ENCODE measurements at places on chromosomes 2 and 18.

DNA sequence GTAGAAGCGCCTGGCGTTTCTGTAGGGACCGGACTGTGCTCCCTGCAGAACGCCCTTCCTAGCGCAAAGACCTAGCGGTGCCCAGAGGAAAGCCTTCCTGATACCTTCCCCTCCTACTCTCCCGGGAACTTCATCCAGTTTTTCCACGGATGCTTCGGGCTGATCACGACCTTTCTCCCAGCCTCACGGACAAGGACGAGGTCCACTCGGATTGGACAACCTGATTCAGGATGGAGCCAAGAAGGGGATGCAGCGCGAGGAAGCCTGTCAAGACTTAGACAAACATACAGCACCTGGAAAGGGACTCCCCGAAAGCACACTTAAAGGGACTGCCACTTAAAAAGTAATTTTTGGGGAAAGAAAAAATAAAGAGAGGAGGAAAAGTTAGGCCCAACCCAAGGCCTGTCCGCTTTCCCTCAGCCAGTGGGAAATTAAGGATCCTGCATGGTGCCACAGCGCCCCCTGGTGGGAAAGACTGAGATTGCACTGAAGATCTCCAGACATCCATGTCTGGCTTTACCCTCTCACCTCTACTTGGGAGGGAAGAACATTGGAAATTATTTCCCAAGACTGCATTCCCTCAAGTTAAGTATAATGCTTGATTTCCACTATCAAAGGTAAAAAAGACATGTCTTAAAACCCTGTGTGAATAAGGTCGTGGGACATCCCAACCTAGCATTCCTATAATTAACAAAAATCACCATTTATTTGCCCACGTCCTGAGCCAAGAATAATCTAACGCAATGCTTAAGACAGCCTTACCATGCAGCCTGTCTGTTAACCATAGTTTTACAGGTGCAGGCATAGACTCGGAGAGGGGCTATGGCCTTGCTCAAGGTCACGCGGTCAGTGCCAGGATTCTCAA lies 13.4 kb upstream of the COPS8 start:
- peak; percentile 19 for DNase-seq

- no peak for DNase-seq
These were observed 188.3 kb downstream of the TWIST2 start for GRCh38 chr2:239035997-239036731.

DNA sequence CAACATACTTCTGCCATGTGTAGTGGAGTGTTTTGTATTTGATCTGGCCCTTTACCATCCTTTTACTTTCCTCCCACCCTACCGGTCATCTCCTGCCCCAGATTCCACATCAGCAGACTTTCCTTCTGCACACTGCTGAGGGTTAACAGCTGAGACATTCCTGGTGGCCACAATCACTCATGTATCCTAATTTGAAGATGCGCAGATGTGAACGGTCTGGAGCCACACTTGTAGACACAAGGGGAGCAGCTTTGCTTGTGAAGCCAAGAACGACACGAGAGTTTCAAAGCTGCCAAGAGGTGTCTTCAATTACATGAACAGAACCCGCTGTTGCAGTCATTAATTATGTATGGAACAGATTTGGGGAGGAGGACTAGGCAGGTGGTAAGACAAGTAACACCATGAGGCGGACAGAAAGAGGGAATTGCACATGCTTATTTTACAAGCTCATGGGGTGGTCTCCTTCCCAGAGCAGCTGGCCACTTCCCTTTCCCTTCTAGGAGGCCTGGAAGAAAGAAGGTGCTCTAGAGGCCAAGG lies 260.7 kb upstream of the KLHL29 start:
- DNase-seq, result peak; percentile 82

DNA sequence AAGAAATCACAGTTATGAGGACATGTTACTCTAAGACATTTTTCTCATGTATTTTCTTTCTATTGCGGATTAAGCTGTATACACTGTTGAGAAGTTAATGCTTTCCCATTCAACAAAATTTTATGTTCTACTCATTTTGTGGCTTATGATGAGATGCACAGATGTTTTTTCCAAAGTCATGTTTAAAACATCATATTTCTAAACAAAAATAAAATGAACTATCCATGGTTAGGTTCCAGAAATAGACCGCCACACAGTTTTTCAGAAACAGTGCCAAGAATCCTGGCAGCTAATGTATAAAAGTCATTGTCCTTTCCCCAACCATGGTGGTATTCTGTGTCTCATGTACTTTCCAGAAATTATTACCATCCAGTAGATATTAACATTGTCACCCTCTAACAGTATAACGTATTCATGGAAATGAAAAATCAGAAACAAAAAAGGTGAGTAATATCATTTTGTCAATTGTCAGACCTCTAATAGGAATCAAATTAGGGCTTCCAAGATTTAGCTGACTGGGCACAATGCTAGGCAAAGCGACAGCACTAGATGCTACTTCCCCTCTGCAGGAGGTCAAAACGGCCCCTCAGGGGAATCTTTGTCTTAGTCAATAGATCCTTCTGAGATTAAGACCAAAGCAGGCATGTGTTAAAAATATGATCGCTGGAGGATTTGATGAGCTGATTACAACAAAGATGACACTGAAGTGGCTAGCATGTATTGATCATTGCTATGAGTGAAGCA lies 54.4 kb upstream of the ZNF397 start:
- DNase-seq, result no peak

GRCh38 chr2:113248997-113249770 lies 29.5 kb downstream of the PAX8 start:
- DNase-seq, result peak; percentile 63

DNA sequence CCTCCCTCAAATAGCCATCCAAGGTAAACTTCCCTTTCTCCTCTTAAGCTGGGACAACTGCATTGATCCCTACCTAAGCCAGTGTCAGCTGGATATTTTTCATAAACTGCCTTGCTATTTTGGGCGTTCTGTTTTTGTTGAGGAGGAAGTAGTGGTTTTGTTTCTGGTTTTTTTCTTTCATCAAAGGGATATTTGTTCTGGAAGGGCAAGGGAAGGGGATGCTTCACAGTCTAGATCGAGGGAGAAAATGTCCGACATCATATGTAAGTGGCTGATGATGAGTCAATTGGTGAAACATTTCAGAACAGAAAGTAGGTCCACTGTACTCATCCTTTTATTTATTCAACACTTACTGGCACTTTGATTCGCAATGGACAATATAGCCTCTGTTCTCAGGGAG lies 31.0 kb downstream of the TANC1 start:
- DNase-seq, result no peak

DNA sequence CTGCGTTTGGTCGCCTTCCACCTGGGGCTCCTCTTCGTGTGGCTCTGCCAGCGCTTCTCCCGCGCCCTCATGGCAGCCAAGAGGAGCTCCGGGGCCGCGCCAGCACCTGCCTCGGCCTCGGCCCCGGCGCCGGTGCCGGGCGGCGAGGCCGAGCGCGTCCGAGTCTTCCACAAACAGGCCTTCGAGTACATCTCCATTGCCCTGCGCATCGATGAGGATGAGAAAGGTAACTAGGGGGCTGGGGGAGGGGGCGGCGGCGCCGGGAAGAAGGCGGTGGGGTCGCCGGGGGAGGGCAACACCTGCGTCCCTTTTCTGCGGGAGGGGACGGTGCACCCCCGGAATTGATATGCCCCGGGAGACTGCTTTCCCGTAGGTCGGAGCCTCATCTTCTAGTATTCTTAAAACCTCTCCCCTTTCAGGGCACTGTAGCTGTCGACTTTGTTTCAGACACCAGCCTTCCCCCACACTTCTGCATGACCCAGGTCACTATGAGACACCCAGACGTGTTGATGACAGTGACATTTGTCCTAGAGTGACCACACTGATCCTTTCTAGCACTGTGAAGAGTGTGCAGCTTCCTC lies 755 bp downstream of the SPAST start:
- DNase-seq, result peak; percentile 51

GRCh38 chr18:57131782-57132181 lies 15.1 kb upstream of the BOD1L2 start:
- DNase-seq, result no peak

DNA sequence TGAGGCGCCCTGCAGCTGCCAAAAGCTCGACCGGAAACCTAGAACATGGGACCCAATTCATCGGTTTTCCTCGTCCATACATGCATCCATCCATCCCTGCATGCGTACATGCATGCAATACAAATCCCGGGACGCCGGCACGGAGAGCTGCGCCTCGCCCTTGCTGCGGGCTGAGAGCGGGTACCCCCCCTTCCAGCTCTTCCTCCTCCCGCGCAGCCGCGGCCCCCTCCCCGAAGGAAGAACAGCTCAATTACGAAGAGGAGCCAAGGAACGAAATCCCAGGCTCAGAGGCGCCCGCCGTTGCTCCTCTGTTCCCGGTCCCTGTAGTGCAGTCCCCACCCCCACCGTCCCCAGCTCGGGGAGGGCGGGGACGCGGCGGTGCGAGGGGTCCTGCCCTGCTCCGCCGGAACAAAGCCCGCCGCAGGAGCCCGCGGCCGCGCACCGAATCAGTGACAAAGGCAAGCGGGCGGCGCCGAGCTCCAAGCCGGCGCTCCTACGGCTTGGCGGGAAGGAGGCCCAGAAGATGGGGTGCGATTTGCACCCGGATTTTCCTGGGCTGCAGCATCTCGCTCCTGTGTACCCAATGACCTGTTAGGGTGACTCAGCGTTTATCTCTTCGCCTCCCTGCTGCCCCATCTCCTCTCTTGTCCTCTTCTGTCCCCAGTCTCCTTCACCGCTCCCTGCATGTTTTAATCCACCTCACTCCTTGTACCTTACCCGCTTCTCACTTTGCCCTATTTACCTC lies 8.9 kb upstream of the POU3F3 start:
- DNase-seq, result no peak

DNA sequence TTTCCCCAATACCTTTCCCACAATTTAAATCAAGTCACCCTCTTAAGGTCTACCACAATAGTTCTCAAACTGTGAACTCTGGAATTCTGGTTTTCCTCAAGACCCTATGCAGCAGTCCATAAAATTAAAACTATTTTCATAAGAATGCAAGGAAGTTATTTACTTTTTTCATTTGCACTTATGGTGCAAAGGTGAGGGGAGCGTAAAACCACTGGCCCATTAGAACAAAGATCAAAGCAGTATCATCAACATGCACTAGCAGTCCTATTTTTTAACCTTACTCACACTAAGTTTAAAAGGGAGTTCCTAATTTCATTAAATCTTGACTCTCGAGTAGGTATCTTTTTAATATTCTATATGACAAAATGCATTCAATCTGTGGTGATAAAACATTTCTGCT lies 85.3 kb downstream of the MEMO1 start:
- no peak for DNase-seq

DNA sequence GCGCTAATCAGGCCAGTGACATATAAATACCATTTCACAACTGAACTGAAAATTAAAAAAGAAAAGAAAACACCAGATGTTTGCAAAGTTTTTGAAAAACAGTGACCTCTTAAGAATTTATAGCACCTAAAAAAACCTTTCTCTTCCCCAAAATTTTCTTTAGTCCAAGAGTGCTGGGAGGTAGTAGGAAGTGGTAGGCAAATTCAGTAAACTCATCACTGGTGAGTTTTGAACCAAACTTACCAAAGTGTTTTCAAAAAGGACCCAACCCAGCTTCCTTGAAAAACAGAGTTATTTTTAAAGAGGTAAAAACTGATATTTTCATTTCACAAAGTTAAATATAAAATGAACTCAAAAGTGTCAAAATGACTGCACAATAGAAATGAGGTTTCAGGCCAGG lies 90.4 kb downstream of the TMEM247 start:
- DNase-seq, result no peak

GRCh38 chr2:33321236-33321771 lies 155.1 kb upstream of the RASGRP3 start:
- DNase-seq, result no peak

DNA sequence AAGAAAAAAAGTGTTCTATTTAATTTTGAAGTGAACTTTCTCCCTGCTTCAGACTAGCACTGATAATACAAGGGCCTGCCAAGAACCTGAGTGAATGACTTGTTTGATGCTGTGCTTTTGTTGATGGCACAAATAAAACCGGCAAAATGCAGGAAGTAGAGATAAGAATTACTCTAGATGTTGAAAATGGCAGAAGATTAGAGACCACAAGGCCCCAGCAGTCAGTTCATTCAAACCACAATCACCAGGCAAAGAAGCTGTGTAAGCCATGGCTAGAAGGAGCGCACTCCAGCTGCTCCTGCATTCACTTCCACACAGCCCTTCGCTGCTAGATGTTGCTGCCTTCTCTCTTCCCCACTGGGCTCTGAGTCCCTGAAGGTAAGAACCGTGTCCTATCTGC lies 297.1 kb downstream of the AGPS start:
- no peak for DNase-seq

DNA sequence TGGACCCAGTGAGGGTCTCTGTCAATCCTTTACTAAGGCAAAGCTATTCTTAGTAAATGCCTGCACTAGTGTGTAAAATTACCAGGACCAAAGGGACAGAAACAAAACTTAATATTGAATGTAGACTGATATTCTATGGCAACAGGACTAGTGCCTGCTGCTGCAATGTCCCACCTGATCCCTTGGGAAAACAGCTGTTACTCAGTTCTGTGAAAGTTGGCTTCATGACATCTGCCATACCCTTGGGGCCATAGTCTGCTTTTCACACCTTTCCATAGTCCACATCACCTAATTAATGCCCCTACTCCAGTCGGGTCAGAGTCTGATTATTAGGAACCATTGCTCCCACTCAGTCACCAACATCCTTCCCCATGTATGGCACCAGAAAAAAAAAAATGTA lies 14.5 kb downstream of the DNAJC27 start:
- peak; percentile 95 for DNase-seq

DNA sequence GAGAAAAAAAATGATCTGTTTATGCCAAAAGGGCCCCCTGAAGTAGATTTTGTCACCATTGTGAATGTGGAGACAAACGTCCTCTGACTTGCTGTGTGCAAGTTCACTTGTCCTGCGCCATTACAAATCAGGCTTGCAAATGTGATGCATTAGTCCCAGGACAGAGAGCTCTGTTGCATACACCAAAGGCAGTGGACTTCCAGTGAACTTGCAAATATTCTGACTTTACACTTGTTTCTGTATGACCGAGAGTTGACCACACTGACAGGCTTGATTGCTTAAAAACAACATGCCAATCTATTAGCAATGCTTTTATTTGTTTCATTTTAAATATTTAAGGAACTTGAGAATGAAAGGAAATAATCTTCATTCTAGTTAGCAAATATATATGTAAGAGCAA lies 293.2 kb downstream of the PLCL1 start:
- no peak for DNase-seq

DNA sequence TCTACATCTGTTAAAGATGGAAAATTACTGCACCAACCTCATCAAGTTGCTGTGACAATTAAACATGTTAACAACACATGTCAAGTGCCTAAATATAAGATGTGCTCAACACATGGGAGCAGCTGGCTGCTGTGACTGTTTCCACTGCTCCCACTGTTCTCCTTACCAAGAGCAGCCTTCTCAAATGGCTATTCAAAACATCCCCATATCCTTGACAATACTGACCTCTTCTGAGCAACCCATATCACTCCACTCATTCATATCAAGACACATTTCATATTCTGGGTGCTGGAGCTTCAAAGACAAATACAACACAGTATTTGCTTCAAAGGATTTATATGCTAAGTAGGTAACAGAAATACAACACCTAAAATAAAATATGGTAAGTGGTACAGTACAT lies 60.3 kb downstream of the PIAS2 start:
- DNase-seq, result peak; percentile 19

All from NCI-H2171 treated with DMSO at 0.1 percent for 48 hours (cell line).